Activated CD8-positive, alpha-beta memory T cell treated with anti-CD3 and anti-CD28 coated beads, Interleukin-2, amount 10 ng/mL, durations not matched to agents 7 days and 5 days (primary cell): ENCODE measurements at places on chromosomes 1 and 21. TPM values are rescaled to one million over a fixed set of nuclear protein-coding genes. Genes with fewer than 3 reads are reported as not detected.

- no peaks in the 10 kb centered on the region for H3K36me3 ChIP-seq
- H3K4me3 ChIP-seq = no peak overlapping the region
- H3K27ac ChIP-seq = no peak overlapping the region
- peaks cover 10% of the 10 kb centered on the region for H3K27me3 ChIP-seq
Observed at GRCh38 chr1:47547753-47548573, 110.1 kb downstream of the FOXD2 start.

- H3K4me3 ChIP-seq = no peak overlapping the region
- peaks cover 45% of the 10 kb centered on the region for H3K36me3 ChIP-seq
- no peaks in the 10 kb centered on the region for H3K27me3 ChIP-seq
- H3K27ac ChIP-seq = no peak overlapping the region
Observed at GRCh38 chr21:36347962-36348328, 27.9 kb downstream of the MORC3 start.

GRCh38 chr21:45472445-45473365 is 67.7 kb downstream of the COL18A1 start:
- H3K27me3 ChIP-seq = no peaks in the 10 kb centered on the region
- H3K27ac ChIP-seq = no peak overlapping the region
- no peak overlapping the region for H3K4me3 ChIP-seq
- H3K4me1 ChIP-seq = peaks cover 5% of the 10 kb centered on the region
- DNase-seq = no peak

DNA sequence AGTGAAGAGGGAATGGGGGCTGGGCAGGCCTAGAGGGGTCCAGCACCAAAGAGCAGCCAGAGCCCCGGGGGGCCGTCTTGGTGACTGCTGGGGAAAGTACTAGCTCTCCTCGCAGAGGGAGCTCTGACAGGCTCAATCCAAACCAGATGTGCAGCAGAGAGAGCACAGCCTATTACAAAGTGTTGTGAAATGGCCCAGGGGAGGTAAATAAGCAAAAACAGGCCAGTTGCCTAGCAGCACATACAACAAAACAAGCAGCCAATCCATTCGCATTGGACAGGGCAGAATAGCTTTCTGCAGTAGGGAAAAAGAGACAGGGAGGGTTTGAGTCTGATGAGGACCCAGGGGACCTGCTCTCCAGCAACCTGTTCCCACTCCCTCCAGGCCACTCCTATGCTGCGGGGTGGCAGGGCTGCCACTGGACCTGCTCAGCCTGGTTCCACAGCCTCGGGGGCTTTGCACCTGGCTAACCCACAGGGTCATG is 239.6 kb upstream of the FGGY start:
- H3K36me3 ChIP-seq = peaks cover 5% of the 10 kb centered on the region
- no peak overlapping the region for H3K27ac ChIP-seq
- DNase-seq = no peak
- no peak overlapping the region for H3K4me3 ChIP-seq
- peaks cover 8% of the 10 kb centered on the region for H3K4me1 ChIP-seq

DNA sequence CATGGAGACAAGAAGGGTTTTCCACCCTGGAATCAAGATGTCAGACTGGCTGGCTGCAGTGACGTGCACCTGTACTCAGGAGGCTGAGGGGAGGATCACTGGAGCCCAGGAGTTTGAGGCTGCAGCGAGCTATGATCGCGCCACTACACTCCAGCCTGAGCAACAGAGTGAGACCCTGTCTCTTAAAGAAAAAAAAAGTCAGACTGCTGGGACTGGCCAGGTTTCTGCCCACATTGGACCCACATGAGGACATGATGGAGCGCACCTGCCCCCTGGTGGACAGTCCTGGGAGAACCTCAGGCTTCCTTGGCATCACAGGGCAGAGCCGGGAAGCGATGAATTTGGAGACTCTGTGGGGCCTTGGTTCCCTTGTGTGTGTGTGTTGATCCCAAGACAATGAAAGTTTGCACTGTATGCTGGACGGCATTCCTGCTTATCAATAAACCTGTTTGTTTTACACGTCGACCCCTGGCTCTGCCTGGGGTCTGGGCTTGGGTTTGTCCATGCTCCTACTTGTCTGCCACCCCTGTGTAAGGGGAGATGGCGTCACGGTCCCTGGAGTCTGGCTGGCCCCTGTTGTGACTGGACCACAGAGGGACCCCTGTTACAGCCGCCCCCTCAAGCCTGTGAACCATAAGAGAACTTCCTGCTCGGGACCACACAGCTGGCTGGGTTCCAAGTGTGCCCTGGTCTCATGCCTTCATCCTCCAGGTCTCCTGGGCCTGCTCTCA is 20.9 kb upstream of the VPS13D start:
- no peak overlapping the region for H3K4me3 ChIP-seq
- H3K36me3 ChIP-seq = peaks cover 18% of the 10 kb centered on the region
- DNase-seq = peak; percentile 88
- H3K27ac ChIP-seq = peak overlapping the region; percentile 61
- peaks cover 46% of the 10 kb centered on the region for H3K4me1 ChIP-seq

The BNIPL gene
- total RNA-seq = 2.0 TPM

The PLA2G4A gene
- total RNA-seq = 2.0 TPM

The CAMK2N1 gene
- total RNA-seq = 0.47 TPM
